Memory B cell (primary cell): ENCODE measurements at places on chromosomes 12 and 14.

GRCh38 chr12:78406828-78407227 lies 457.7 kb upstream of the SYT1 start:
- no peak for DNase-seq

DNA sequence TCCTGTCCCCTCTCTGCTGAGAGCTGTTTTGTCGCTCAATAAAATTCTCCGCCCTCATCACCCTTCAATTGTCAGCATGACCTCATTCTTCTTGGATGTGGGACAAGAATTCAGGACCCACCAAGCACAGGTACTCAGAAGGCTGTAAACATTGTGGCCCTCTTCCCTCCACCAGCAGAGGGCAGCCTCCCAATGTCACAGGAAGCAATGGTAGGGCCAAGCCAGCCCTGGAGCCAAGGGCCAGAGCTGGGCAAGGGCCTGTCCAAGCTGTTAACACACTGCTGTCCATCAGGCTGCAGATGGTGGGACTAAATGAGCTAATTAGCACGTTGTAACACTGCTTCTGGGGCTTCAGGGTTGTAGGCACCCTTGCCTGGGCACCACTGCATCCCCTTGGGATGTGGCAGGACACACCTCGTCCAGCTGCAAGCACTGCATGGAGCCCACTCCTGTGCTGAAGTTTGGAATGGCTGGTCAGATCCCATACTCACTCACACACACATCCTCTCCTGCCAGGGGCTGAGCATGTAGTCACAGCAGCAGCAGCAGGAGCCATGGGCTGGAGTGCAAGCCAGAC lies 62.7 kb upstream of the HECTD1 start:
- no peak for DNase-seq

- no peak for DNase-seq
These were observed 8.5 kb upstream of the AK7 start for GRCh38 chr14:96383445-96383844.

- no peak for DNase-seq
These were observed 38.9 kb downstream of the DAD1 start for GRCh38 chr14:22549981-22550673.

GRCh38 chr12:94263011-94263811 lies 114.8 kb downstream of the PLXNC1 start:
- peak; percentile 51 for DNase-seq

DNA sequence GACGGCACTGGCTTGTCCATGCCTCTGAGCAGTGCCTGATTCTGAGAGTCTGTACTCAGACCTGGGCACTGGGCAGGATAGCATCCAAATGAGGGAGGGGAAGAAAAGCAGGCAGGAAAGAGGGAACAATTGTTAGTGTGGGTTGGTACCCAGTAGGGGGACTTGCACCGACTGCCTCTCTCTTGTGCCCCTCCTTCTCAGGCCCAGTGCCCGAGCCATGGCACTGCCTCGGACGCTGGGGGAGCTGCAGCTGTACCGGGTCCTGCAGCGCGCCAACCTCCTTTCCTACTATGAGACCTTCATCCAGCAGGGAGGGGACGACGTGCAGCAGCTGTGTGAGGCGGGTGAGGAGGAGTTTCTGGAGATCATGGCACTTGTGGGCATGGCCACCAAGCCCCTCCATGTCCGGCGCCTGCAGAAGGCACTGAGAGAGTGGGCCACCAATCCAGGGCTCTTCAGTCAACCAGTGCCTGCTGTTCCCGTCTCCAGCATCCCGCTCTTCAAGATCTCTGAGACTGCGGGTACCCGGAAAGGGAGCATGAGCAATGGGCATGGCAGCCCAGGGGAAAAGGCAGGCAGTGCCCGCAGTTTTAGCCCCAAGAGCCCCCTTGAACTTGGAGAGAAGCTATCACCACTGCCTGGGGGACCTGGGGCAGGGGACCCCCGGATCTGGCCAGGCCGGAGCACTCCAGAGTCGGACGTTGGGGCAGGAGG lies 2.2 kb downstream of the NAB2 start:
- DNase-seq: no peak
